Motor neuron (in vitro differentiated cells): ENCODE measurements at places on chromosomes 3 and 15. TPM values are rescaled to one million over a fixed set of nuclear protein-coding genes. Genes with fewer than 3 reads are reported as not detected.

SCN10A gene
- total RNA-seq = 0.14 and 0.15 TPM in 2 replicates

- no peak for ATAC-seq
Observed at GRCh38 chr3:27730774-27731659, 8.9 kb upstream of the EOMES start.

- ATAC-seq = no peak
Observed at GRCh38 chr15:67165254-67166253, 88.9 kb downstream of the AAGAB start.

GRCh38 chr3:7978087-7978422 is 523.6 kb upstream of the LMCD1 start:
- peak; percentile 56 for ATAC-seq

DNA sequence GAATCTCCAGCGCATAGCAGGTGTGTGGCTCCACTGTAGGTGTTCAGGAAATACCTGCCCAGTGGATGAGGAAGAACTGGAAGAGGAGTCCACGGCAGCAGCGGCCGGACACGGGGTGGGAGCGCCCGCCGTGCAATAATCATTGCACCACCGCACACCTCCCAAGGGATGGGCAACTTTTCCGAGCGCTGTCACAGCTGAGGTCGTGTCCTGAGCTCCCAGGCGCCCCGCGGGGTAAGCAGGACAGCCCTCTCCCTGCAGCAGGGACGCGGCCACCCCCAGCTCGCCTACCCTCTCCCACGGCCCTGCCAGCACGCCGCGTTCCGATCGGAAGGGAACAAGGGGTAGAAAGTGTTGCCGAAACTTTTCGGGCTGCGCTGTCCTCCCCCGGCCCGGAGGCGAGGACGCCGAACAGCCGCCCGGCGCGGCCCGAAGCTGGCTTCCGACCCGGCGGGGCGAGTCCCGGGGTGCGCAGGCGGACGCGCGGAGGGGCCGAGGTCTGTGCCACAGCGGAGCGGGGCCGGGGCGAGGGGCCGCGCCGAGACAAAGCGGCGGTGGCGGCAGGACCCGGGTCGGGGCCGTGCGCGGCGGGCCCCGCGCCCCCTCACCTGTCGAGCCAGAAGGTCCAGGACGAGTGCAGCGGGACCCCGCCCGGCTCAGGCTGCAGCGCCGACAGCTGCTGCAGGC is 475 bp downstream of the EIF4E3 start:
- ATAC-seq = peak; percentile 59

DNA sequence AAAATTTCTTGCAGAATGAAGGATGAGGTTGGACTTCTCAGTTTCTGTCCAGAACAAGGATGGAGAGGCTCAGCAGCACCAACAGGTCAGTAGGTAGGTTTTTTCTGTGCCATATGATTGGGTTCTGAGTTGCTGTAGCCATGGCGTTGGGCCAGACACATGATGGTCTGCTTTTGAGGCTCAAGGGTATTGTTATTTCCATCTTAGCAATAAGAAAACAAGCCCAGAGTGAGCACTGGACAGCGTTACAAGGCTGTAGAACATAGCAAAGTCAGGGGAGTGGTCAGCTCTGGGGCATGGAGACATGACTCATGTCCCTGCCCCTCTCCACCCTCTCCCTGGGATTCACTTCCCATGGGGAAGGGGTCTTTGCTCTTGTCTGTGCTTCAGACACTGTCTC is 137.6 kb upstream of the TOPAZ1 start:
- no peak for ATAC-seq

- ATAC-seq = no peak
Observed at GRCh38 chr3:139287557-139287956, 56.3 kb upstream of the MRPS22 start.

DNA sequence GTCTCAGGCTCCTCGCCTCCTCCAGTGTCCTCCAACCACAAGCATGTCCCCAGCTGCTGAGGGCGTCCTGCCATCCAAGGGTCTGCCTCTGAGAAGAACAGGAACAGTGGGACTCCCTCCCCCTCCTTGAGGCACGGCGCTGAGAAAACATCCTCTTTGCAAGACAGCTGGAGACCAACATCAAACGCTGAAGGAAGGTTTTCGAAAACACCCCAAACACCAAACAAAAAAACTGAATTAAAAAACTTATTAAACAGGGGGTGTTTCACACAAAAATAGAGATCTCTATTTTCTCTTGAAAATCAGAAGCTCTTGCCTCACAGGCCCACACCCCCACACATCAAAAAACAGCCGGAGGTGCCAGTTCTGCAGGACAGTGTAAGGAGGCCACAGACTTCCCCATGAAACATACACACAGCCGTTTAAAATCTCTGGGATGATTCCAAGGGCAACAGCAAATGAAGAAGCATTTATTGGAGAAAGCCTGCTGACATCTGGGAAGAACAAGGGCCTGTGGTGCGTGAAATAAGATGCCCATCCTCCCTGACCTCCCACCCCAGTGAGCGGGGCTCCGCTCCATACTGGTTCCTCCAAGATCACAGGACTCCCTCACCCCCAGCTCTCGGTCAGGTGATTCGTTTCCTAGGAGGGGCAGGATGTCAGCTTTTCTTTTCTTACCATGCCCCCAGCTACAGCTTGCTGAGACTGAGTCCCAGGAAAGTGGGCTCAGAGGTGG is 71.3 kb downstream of the NUP210 start:
- ATAC-seq = peak; percentile 74

MAP1A gene
- 30.2 and 32.8 TPM in 2 replicates for total RNA-seq
